ENCODE measurements at places on chromosomes 5 and 9.

- no peak for DNase-seq
Measured at GRCh38 chr5:150163547-150164059, 3.0 kb upstream of the CDX1 start.

GRCh38 chr5:29935371-29935770 lies 1258.1 kb upstream of the CDH6 start:
- DNase-seq: no peak

DNA sequence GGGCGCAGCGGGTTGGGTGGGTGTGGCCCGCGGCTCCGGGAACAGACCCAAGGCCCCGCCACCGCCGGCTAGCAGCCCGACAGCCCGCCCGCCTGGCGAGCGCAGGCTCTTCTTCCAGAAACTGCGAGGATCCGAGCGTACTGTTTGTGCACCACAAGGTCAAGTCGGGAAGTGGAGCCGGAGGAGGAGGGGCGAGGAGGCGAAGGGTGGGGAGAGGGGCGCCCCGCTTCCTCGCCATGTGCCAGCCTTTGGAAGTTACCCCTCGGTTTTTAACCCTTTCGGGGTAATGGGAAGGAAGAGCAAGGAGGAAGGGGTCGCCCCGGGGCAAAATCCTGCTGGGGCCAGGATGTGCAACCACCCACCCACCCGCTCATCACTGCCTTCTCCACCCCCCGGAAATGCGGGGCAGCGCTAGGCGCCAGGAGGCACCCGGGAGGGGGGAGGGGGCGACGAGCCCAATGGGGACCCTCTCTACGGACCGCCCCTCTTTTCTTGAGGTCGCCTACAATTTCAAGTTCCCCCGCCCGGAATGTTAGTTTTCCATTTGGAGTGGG lies 1.1 kb upstream of the JADE2 start:
- DNase-seq: no peak

GRCh38 chr5:132760049-132760420 lies 12.8 kb downstream of the CCNI2 start:
- no peak for DNase-seq

DNA sequence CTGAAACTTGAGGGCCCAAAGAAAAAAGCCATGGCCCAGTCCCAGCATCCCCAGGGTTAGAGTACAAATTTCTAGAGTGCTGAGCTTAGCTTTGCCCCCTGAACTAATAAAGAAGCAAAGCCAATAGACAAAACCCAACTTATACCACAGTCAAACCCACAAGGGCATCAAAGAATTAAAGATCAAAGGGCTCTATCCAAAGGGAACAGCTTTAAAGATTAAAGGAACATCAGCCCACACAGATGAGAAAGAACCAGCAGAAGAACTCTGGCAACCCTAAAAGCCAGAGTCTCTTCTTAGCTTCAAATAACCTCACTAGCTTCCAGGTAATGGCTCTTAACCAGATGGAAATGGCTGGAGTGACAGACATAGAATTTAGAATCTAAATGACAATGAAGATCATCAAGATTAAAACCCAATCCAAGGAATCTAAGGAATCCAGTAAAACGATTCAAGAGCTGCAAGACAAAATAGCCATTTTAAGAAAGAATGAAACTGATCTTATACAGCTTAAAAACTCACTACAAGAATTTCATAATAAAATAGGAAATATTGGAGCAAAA lies 93.9 kb downstream of the YIPF5 start:
- no peak for DNase-seq

GRCh38 chr5:9713356-9713755 lies 83.2 kb upstream of the TAS2R1 start:
- DNase-seq: peak; percentile 13

GRCh38 chr5:13917061-13917460 lies 27.4 kb downstream of the DNAH5 start:
- DNase-seq: no peak

DNA sequence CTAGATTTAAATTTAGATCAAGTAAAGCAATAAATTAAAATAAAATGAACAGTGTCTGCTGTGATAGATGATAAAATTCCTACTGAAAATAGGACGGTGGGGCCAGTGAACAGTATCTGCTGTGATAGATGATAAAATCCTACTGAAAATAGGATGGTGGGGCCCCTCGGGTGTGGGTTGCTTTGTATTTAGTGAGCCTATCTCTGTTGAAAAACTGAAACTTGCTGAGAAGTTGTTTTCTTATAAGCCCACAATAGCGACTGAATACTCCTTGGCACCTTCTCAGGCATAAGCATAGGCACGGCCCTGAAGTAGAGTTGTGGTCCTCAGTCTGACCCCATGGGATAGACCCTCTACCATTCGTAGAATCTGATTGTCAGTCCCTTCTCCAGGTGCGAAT lies 5.7 kb downstream of the SDHA start:
- DNase-seq: no peak

DNA sequence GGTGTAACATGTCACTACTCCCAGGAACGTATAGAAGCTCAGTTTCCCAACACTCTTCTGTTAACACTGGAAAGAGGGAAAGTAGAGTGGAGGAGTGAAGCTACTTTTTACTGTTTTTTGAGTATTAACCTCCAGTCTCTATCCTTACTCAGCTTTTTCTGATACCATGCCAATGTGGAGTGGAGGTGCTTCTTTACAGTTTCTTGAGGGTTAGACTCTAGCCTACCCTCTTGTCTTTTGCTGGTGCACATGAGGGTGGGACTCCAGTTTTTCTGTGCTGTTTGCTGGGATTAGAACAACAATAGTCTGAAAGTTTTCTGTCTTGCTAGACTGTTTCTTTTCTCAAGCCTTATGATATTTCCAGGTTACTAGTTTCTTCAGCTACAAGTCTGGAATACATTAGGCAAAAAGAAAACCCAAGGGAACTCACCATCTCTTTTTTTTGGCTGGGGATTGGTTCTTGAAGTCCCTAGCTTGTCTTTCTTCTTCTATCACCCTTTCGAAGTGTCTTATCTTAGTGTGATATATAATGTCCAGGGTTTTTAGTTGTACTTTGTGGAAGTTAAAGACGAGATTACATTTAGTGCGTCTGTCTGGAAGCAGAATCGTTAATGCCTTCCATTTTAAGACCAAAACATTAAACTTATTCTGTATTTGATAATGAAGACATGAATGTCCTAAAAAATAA lies 35.9 kb downstream of the PRR16 start:
- DNase-seq: no peak

DNA sequence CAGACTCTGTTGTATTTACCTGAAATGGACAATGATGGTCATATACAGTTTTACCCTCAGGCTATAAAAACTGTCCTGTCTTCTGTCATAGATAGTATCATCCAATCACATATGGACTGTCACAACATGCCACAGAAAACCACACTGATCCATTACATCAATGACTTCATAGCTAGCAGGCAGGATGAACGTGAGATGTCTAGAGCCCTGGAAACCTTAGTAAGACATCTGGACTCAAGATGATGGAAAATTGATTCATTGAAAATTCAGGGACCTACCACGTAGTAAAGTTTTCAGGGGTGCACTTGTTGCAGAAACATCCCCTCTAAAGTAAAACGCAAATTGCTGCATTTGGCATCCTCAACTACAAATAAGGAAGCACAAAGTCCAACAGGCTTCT lies 284.4 kb upstream of the RGMB start:
- no peak for DNase-seq

- no peak for DNase-seq
Measured at GRCh38 chr5:97163360-97163764, 19.7 kb downstream of the RIOK2 start.

DNA sequence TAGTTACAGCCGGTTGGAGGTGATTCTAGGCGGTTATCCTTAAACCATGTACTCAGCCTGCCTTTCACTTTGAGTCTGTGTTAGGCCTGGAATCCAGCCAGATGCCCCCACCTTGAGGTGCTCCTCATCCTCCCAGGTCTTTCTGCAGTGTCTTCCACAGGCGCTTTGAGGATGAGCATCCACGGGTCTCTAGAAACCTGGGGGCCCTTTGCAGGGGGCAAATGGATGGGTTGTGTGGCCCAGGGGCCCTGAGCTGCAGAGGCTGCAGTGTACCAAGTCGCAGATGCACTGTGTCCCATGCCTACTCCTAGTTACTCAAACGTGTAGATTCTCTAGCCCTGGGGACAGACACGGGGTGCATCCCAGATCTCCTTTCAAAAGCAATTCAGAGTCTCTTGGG lies 242.1 kb upstream of the IRX1 start:
- DNase-seq: no peak

- no peak for DNase-seq
Measured at GRCh38 chr9:95032580-95033341, 284.7 kb downstream of the FANCC start.

DNA sequence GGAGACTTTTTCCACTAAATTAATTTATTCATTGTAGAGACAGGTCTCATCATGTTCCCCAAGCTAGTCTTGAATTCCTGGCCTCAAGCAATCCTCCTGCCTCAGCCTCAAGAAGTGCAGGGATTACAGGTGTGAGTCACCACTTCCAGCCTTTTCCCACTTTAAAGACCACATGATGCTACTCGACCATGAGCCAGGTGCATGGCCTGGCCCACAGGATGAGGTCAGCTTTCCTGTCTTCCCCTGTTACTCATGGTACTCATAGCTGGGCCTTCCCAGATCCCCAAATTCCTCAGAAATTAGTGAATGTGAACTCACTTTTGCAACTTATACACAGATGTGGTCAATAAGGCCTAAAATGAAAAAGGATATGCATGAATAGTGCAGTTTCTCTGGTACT lies 395.9 kb downstream of the SEMA5A start:
- DNase-seq: no peak

DNA sequence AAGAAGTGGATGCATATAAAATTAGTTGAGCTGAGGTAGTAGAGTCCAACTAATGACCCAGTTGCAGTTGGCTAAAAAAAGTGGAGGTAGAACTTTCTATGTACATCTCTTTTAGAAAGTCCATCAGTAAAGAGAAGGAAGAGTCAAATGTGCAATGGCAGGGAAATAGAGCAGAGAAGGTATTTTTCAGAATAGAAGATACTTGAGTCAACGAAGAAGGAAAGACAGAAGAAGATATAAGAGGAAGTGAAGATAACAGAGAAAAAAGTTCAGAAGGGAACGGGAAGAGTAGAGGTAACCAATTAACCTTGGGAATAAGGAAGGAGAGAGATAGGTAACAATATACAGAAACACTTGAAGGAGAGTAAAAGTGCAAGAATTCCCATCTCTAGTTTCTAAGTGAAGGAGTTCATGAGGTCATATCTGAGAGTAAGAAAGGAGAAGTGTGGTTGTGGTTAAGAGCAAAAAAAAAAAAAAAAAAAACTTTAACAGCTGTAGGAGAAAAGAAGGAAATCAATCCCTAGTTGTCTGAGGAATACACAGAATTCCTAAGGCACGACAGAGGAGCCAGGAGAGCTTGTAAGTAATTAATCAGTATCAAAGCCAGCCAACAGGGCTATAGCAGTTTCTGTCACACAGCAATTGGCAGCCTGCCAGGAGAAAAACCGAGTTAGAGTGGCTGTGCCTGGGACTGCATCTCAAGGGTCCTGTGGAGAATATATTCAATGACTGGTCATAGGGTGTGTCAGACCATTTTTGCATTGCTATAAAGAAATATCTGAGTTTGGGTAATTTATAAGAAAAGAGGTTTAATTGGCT lies 61.0 kb downstream of the ARL15 start:
- no peak for DNase-seq

- no peak for DNase-seq
Measured at GRCh38 chr9:117678871-117679270, 25.3 kb upstream of the TLR4 start.

- no peak for DNase-seq
Measured at GRCh38 chr5:131610198-131611063, 24.6 kb downstream of the RAPGEF6 start.

DNA sequence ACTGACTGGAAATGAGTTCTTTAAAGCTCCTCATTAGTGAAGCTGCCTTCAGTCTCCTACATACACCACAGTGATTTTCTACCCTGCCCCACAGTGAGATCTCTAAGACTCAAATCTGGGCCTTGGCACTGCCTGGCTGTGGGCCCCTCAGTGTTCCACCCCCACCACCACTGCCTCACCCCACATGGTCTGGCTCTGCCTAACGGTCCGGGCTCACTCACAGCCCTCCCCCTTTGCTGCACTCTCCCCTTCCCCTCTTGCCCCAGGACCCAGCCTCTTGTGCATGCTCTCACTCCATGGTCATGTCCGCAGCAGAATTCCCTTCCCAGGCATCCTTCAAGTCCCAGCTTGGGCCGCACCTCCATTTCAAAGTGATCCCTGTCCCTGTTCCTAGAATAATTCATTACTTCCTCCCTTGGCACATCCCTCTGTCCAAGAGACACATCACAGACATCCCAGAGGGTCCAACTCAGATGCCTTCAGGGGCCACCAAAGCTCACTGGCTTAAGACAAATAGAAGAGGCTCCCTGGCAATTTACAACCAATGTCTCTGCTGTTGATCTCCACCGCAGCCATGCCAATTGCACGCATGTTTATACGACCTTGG lies 56.7 kb downstream of the HRH2 start:
- DNase-seq: no peak

DNA sequence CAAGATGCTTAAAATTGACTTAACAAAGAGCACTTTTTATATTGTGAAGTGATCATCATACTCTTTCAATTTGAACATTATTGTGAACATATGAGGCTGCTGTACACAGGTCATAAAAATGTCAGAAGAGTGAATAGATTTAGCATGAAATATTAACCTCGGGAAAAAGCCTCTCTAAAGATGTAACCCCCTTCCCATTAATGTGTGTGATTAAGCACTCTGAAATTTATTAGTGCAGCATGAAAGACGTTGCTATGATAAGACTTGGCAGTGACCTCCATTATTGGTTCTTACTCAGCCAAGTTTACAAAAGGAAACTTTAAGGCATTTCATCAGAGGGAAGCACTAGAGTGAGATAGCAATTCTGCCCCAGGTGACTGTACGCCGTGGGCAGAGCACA lies 326.5 kb downstream of the NTRK2 start:
- DNase-seq: no peak

GRCh38 chr9:121625590-121625989 lies 25.8 kb upstream of the DAB2IP start:
- DNase-seq: no peak

GRCh38 chr5:179783128-179783527 lies 10.7 kb upstream of the LTC4S start:
- DNase-seq: no peak

DNA sequence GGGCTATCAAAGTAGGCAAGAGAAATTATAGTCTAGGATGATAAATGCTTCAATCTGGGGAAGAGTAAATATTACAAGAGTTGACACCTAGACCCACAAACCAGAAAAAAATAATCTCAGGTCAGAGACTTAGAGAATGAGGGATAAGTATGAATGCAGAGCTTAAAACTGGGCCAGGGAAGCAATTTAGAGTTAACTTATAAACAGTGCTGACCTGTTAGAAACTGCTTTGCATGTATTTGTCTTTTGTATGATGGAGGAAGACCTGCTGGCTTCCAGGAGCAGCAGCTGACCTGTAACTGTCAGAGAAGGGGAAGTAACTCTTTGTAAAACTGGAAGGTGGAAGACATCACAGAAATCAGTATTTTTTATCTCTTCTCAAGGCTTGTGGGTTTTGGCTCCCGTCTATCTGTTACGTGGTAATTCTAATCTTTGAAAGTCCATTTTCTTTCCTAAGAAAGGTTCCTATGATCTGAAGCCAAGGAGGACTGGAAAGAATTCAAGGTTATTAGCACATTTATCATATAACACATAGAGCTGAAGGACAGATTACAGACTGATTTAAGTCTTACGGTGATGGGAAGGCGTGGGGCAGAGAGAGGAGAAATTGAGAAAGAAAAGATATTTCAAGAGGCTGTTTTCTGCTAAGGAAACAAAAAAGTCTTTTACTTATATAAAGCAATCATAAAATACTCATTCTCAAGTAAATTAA lies 114.7 kb upstream of the ADAMTS19 start:
- no peak for DNase-seq

- no peak for DNase-seq
Measured at GRCh38 chr9:69677931-69678330, 5.8 kb upstream of the APBA1 start.

Measured in right renal pelvis (tissue), 4 donors.